ENCODE measurements at places on chromosomes 3 and 15.
A peak's percentile ranks its signal among the peaks of the same experiment; 100 is the strongest.

DNA sequence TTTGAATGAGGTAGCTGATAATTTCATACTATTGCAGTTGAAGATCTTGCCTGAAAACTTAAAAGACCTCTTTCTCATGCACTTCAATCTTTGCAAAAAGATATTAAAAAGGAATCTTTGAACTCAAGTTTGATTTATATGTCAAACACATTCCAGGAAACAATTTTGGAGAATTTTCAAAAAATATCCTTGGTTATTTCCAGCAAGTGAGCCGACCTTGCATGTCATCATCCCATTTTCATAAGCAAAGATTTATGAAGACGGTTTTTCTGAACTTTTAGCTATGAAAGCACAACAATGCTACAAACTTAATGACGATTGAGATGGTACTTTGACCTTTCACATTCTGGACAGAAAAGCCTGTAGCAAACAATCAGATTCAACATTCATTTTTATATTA is 95.6 kb downstream of the RFX7 start:
- DNase-seq = no peak

DNA sequence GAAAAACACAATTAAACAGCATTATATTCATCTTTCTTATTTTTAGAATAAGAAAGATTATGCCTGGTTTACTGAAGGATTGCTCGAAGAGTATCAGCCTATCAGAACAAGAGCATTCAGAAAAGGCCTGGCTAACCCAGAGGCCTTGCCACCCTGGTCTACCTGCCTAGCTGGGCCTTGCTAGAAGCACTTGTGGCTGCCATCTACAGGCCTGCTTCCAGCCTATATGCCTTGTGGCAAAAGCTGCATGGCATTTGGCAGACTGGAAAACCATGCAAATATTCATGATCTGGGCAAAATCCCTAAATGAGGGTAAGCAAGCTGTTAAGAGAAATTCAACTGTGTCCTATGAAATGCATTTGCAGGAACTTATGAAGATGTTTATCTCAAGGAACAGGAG is 9.3 kb upstream of the ATP13A4 start:
- no peak for DNase-seq

DNA sequence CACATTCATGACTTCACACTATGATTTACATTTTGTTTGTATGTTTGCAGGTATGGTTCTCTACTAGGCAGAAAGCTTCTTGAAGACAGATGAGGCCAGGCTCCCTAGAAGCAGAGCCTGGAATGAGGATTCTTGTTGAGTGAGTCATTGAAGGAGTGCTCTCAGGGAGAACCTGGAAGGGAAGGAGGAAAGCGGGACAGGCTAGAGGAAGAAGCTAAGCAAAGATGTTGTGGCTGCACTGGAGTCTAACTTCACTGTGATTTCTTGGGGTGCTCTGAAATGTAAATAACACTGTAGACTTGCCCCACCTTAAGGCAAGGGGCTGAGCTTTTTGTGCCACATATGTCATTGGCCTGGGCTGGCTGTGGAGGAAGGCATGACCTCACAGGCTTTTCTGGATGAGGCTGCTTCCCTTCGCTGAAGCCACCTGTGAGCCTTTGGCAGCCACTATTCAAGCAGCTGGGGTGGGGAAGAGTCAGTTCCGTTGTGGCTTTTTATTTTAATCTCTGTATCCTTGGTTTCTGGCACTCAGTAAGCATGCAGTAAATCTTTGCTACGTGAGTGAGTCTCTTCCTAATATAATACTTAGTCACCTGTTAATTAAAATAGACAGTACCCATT is 307.3 kb downstream of the SV2B start:
- DNase-seq = no peak

DNA sequence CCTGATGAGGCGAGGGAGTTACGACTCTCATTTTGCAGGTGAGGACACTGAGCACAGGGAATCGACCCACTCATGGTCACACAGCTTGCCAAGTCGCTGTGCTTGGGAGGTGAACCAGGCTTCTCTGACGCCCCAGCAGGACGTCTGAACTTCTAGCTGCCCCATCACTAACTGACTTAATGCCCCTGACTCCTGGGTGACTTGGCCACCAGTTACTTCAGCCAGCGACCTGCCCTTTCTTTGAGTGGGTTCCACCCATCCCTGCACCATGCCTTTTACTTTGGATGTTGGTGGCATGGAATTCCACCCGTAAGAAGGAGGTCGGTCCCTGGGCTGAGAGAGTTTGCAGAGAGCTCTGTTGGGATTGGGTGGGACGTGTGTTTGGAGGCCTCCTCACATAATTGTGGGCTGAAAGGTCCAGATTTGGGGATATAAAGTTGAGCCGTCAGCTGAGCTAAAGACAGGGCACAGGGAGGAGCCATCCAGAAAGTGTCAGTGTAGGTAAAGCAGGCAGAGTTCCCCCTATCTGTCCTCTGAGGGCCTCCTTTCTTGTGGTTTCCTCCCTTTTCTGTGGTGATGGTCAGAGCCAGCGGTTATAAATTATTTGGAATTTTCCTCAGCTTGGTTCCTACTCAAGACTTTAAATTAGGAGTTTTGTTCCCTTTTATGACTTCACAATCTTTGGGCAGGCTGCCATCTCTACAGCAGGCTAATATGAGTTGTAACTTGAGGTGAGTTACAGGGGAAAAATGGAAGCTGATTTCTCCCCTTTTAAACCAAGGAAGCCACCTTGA is 55.0 kb downstream of the FLNB start:
- DNase-seq = no peak

GRCh38 chr15:101470548-101471239 is 18.8 kb downstream of the PCSK6 start:
- no peak for DNase-seq

DNA sequence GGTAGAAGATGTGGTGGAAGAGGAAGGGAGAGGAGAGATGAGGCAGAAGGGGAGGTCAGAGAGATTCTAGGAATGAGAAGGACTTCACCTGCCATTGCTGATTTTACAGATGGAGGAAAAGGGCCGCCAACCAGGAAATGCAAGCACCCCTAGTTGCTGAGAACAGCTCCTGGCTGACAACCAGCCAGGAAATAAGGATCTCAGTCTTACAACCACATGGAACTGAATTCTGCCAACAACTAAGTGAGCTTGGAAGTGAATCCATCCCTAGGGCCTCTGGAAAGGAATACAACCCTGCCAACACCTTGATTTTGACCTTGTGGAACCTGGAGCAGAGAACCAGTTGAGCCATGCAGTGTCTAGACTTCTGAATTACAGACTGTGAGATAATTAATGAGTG is 86.6 kb downstream of the EDEM1 start:
- no peak for DNase-seq

DNA sequence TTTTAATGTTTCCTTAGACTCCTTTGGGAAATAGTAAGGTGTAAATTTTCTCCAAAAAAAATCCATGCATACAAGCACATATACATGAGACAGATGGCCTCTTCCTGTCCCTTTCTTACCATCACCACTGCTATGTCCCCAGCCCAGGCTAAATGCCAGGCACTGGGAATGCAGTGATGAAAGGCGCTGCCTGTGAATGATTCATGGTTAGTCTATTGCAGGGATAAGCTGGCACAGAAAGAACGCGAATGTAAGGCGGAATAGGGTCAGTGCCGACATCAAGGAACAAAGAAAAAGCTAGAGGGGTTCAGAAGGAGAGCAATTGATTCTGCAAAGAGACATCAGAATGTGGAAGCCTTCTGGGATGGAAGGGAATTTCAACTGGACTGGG is 36.2 kb upstream of the CFAP161 start:
- DNase-seq = no peak

DNA sequence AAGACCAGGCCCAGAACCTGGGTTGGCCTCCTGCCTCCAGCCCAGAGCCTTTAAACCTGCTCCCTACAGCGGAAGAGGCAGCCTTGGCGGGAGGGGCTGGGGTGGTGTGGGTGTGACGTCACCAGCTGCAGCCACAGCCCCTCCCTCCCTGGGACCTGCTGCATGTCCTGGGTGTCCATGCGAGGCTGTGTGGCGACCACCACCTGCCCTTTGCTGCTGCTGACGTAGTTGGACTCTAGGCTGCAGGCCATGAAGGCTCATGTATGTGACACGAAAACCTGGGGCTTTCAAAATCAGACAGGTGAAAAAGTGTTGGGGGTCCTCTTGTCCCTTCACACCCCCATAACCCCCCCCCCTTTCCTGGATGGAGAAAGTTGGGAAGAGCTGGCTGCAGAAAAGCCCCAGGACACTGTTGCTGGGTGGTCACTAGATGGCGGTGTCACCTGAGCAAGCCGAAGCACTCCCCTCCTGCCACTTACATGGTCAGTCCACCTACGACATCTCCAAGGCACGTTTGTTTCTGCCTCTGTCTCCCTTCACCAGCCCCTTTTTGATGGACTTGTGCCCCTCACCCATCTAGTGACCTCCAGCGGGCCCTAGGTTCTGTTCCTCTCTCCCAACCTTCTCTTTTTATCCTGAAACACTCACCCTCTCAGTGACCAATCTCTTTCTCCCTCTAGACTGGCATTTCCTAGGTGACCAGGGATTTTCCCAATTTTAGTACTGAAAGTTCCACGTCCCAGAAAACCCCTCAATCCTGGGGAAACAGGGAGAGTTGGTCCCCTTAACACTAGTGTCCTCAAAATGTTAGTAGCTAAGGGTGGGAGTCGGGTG is 35.2 kb downstream of the SLC6A20 start:
- DNase-seq = no peak

GRCh38 chr3:194485881-194486539 is 792 bp downstream of the ATP13A3 start:
- DNase-seq = peak; percentile 36

GRCh38 chr3:8446845-8447244 is 54.8 kb upstream of the LMCD1 start:
- no peak for DNase-seq

- DNase-seq = no peak
Measured at GRCh38 chr15:31379042-31379441, 52.4 kb downstream of the KLF13 start.

DNA sequence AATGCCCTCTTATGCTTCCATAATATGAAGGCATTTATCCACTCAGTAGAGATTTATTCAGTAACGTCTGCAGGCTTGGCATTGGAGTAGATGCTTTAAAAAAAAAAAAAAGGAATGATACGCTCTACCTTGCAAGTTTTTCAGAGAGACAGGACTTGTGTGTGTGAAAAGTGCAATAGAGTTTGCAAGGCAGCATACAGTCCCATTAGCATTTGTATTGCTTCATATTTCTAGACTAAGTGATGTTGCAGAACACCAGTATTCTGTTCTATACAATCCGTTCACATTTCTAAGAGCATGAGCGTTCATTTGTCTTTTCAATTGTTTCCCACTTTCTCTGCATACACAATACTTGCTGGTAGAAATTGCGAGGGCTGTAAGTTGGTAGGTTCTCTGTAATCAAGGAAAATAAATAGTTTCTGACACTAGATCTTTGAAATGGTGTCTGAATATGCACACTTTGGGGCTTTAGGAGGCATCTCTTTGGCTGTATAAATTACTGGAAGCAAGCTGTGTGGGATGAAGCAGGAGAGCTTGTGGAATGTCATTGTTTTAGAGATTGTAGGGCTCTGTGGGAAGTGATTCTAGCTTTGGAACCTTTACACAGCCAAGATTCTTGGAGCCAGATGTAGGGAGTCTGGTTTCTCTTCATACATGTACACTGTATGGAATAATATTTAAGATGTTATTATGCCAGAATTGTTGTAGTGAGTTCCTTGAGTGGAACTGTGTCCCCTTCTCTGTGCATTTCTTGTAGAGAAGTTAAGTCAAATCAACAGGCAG is 262.7 kb downstream of the FEZF2 start:
- no peak for DNase-seq

GRCh38 chr15:68333775-68334470 is 56.4 kb downstream of the FEM1B start:
- no peak for DNase-seq

GRCh38 chr3:153783106-153783505 is 338.1 kb upstream of the ARHGEF26 start:
- no peak for DNase-seq

- no peak for DNase-seq
Measured at GRCh38 chr3:55617385-55617784, 130.3 kb upstream of the WNT5A start.

DNA sequence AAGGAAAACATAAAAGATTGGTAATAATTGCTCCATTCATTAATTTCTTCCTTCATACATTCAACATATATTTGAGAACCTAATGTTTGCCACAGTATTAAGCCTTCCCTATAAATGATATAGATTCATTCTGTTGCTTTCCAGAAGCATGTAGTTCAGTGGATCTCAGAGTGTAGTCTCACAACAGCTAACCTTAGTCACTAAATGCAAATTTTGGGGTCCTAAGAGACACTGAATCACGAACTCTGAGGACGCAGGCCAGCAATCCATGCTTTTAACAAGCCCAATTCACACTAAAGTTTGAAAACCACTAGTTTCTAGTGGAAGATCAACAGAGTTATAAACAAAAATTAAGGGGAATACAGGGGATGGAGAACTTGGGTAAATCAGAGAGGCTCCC is 7.2 kb upstream of the AQR start:
- DNase-seq = no peak

GRCh38 chr3:152556731-152557254 is 278.1 kb upstream of the P2RY1 start:
- no peak for DNase-seq

DNA sequence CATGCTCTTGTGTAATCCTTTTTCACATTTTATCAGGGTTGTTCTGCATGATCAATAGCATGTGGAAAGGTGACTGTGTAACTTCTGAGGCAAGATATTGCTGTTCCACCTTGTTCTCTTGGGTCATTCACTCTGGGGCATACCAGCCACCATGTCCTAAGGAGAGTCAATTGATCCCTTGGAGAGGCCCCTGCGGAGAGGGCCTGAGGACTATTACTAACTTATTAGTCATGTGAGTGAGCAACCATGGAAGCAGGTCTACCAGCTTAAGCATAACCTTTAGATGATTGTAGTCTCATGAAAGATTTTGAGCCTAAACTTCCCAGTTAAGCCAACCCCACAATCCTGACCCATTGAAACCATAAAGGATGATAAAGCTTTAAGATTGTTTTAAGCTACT is 22.0 kb upstream of the COL6A5 start:
- DNase-seq = no peak

DNA sequence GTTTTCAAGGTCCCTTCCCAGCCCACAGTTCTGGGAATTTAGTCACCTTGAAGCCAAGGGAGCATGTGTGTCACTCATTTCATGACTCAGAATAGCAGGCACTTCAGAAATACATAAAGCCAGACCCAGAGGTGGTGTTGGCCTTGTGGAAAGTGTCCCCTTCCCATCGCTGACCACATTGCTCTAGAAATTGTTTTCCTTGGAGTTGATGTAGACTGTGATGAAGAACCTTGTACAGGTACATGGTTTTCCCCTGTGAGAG is 158.8 kb downstream of the SLCO3A1 start:
- DNase-seq = no peak

All from T-helper 22 cell (primary cell).